Stimulated activated CD8-positive, alpha-beta memory T cell treated with anti-CD3 and anti-CD28 coated beads, Interleukin-15, amount 100 ng/mL, for 4 hours (primary cell): ENCODE measurements at places on chromosomes 2 and 18.

GRCh38 chr2:147425437-147426029 is 419.3 kb upstream of the ACVR2A start:
- DNase-seq: no peak

GRCh38 chr2:60844105-60844504 is 37.3 kb upstream of the REL start:
- DNase-seq: no peak

DNA sequence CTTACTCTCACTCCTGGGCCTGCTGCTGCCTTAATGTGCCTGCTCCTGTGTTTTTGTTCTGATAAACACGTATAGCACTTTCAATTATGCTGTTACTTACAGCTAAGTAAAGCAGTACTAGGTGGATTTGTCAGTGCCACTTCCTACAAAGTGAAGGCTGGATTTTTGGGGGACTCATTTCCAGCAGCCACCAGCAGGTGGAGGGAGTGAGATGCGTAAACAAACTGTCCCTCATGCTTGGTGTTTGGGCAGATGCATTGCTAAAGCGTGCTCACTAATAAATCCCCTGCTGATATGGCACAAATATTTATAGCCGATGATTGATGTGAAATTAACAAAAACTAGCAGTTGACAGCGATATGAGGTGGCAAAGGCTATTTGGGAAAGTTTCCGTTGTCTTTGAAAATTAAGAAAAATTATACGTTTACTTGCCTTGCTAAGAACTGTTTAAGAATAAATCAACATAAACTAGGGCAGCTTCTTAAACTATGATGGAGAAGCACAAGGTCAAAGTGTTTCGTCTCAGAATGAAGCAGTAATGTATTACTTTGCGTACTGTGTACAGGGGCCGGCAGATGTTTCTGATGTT is 101.7 kb downstream of the AGAP1 start:
- no peak for DNase-seq

DNA sequence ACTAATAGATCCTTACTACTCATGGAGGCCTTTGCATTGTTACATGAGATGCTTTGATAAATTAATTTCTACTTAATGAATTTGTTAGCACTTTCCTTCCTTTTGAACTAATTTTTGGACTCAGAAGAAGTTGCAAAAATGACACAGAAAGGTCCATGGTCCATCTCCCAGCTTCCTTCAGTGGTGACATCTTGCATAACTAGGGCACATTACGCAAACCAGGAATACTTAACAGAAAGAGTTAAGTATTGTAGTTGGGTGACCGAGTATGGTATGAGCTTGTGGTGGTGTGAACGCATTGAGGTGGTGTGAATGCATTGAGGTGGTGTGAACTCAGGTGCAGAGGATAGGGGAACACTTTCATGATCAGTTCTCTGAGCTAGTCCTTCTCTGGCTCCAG is 151.1 kb upstream of the TWIST2 start:
- no peak for DNase-seq

GRCh38 chr2:235495373-235496238 is 1.8 kb downstream of the AGAP1 start:
- DNase-seq: no peak

- no peak for DNase-seq
Observed at GRCh38 chr2:186532891-186533290, 46.8 kb downstream of the ZC3H15 start.

DNA sequence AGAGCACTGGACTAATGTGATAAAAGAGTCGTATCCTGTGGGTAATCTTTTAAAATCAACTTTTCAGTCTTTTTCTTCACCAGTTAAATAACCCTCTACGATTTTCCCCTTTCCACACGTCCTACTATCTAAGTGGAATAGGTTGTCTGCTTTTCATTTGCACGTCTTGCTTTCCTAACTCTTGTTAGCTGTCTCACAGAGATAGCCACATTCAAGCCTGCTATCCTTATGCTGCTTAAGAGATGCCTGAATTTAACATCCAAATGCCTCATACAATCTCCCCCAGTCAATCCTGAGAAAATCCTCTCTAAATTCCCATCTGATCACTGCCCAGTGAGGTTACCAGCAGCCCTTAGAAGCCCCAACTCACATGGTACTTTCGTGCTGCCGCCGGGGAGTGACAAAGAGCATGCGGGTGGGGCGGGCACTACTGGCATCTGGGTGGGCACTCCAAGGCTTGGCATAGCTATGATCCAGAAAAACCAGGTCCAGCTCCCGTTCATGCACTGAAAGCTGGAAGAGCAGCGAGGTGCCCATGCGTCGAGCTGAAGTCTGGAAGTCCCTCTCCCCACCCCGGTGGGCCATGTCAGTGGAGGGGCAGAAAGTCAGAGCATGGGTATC is 1.5 kb downstream of the KANSL3 start:
- no peak for DNase-seq

GRCh38 chr2:40653829-40654228 is 201.9 kb upstream of the SLC8A1 start:
- DNase-seq: no peak

GRCh38 chr2:68222287-68222686 is 30.0 kb downstream of the PPP3R1 start:
- DNase-seq: no peak

GRCh38 chr18:76450452-76451395 is 44.3 kb downstream of the ZNF516 start:
- no peak for DNase-seq
